ENCODE measurements at places on chromosomes 7 and 10.

- DNase-seq: no peak
Observed at GRCh38 chr10:86648704-86649427, 5.5 kb upstream of the OPN4 start.

- DNase-seq: no peak
Observed at GRCh38 chr7:48887500-48887899, 36.8 kb upstream of the CDC14C start.

DNA sequence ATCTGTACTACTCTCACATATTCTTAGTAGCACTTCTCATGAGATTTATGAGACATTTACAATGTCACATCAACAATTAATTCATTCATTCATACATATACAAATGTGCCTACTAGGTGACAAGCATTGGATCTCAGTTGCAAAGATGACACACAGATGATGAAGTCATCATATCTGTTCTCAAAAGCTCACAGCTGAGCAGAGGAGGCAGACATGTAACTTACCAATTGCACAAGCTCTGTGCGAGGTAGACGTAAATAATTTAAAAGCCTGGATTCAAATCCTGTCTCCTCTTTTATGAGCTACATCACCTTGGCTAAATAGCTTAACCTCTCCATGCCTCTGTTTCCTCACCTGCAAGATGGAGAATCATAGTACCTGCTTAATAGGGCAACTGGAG lies 109.4 kb upstream of the FAM133B start:
- no peak for DNase-seq

DNA sequence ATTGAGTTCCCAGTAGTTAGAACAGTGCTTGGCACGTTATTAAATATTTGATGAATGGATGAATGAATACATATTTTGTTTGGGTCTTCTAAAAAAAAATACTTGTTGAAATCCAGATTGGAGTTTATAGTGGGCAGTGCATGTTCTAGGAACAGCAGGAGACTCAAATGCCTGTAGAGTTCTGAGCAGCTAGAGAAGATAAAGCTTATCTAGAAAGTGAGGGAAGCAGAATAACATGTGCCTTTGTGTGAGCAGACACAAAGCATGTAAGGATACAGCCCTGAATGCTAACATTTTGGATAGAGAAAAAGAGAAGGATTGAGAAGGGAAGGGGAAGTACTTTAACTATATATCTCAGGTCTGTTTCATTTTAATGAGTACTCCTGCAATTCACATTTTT lies 71.9 kb downstream of the SRI start:
- DNase-seq: no peak

DNA sequence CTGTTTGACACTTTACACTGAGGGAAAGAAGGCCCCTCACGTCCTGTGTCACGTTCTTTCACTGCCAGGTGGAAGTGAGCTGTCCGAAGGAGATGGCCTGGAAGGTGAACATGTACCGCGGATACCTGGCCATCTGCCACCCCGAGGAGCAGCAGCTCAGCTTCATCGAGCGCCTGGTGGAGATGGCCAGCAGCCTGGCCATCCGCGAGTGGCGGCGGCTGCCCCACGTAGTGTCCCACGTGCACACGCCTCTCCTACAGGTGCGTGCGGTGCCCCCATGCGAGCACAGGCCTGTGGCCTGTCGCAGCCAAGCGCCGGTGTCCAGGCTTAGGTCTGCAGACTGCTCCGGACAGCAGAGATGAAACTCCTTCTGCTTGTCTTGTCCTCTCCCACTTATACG lies 103.4 kb downstream of the TRRAP start:
- DNase-seq: no peak

DNA sequence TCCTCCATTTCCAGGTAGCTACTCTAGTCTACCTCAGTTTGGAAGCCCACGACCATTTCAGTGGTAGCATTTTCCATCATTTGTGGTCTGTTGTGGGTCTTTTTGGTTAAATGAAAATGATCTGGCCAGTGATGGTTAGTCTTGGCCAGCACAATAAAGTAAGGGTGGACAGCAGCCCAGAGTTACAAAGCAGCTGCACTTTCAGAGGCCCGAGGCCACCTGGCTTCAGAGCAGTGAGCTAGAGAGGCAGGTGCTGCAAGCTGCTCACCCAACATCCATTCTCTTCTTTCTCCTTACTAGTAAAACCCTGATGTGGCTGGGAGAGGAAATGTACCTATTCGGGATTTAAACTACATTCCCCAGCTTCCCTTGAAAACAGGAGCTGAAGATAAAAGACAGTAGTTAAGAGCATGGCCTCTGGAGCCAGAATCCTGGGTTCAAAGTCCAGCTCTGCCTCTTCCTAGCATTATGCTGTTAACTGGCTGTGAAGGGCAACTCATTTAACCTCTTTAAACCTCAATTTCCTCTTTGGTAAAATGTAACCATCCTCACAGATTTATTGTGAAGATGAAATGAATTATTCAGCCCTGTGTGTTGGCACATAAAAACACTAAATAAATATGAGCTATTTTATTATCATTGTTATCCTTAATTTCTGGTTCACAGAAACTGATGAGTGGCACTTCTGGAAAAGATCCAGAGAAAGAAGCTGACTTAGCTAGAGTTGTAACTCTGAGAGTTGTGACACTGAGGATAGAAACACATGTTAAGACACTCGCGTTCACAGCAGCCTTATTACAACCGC lies 517.4 kb downstream of the PARD3 start:
- DNase-seq: peak; percentile 10

- no peak for DNase-seq
Observed at GRCh38 chr7:39183796-39184195, 206.1 kb downstream of the POU6F2 start.

GRCh38 chr7:38307640-38308039 lies 34.2 kb upstream of the TARP start:
- DNase-seq: no peak

- DNase-seq: no peak
Observed at GRCh38 chr10:86403183-86403797, 36.7 kb upstream of the GRID1 start.

DNA sequence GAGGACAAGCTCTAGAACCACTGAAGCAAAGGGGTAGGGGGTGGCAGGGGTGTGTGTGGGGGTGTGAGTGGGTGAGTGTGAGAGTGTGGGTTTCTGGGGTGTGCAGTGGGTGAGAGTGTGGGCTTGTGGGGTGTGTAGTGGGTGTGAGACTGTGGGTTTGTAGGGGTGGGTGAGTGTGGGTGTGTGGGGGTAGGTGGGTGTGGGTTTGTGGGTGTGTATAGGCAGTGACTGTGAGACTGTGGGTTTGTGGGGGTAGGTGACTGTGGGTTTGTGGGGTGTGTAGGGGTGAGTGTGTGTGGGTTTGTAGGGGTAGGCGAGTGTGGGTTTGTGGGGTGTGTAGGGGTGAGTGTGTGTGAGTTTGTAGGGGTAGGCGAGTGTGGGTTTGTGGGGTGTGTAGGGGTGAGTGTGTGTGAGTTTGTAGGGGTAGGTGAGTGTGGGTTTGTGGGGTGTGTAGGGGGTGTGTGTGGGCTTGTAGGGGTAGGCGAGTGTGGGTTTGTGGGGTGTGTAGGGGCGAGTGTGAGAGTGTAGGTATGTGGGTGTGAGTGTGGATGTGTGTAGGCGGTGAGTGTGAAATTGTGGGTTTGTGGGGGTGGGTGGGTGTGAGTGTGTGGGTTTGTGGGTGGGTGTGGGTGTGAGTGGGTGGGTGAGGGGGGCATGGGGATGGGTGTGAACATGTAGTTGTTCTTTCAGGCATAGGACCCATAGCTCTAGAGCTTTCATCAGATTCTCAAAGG lies 8.8 kb downstream of the NOS3 start:
- DNase-seq: no peak

DNA sequence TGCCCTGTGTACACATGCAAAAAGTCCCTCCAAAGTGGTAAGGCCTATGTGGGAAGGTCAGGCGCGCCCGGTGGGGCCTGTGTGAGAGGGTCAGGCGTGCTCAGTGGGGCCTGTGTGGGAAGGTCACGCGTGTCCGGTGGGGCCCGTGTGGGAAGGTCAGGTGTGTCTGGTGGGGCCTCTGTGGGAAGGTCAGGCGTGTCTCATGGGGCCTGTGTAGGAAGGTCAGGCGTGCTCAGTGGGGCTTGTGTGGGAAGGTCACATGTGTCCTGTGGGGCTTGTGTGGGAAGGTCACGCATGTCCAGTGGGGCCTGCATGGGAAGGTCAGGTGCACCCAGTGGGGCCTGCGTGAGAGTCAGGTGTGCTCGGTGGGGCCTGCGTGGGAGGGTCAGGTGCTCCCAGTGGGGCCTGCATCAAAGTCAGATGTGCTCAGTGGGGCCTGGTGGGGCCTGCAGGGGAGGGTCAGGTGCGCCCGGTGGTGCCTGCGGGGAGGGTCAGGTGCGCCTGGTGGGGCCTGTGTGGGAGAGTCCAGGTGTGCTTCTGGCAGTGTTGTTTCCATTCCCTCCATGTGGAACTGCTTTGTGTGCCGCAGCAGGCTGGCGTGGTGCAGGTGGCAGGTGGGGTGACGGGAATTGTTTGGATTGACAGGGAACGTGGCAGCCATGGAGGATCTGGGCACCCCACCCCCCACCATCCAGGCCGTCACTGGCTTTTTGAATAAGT lies 15.4 kb downstream of the LRRC27 start:
- no peak for DNase-seq

- no peak for DNase-seq
Observed at GRCh38 chr7:127798023-127798422, 146.0 kb downstream of the SND1 start.

DNA sequence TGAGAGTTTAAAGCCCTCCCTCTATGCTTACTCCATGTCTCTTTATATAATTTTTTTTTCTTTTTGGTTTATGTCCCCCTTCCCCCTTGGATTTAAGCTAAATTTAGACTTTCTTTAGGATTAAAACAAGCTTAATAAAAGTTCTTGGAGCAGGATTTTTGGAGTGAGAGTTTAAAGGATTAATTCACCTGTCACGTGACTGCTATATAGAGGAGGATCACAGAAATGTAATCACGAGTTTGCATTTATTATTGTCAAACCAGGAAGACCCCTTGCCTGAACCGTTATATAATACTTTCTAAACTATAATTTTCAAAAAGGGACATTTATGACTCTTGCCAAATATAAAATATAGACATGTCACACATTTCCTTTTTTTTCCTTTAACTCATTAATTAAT lies 78.1 kb upstream of the IMMP2L start:
- DNase-seq: no peak

GRCh38 chr10:73581918-73582317 lies 9.2 kb downstream of the USP54 start:
- no peak for DNase-seq

GRCh38 chr7:129343099-129343700 lies 91.0 kb upstream of the STRIP2 start:
- peak; percentile 32 for DNase-seq

DNA sequence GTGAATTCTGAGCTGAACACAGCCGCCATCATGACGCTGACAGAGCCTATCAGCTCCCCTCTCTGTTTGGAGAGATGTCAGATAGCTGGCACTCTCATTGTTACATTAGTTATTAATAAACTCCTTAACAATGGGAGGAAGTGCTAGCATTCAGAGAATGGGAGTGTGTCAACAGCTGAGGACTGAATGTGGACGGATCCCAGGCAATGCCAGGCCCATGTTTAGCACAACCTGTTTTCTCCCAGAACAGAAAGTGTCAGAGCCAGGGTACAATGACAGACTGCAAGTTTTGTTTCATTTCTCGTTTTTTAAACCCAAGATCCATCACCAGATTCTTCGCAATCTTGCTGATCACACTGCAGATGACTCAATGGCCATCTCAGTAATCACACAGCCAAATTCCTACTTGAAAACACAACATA lies 99.6 kb downstream of the PRPF18 start:
- DNase-seq: no peak

DNA sequence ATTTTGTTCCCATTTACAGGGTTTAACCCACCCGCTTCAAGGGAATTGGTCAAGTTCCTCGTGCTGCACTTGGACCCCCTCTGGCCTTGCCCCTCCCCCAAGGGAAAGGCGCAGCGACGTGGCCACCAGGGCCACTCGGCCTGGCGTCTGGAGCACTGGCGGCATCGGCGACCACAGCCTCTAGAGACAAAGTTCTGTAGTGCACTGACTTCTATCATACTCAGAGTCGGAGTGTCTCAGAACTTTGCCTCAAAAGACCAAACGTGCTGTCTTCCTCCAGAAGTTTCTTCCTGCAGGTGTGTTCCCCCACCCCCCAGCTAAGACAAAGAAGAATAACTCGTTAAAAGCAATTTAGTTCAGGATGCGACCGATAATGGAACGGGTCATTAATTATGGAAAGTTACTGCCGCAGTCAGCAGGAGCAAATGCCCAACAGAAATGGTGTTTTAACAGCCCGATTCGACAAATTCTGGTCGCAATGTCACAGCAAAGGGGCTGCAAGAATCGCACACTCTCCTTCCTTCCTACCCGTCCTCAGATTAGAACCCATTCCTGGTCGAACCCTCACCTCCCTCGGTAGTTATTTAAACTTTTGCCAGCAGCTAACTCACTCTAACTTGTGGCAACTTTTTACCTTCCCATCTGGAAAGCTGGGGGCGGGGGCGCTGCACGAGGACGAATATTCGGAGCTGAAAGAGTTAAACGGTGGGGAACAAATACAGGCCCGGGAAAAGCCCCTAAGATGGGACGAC lies 202.1 kb upstream of the NFE2L3 start:
- no peak for DNase-seq

DNA sequence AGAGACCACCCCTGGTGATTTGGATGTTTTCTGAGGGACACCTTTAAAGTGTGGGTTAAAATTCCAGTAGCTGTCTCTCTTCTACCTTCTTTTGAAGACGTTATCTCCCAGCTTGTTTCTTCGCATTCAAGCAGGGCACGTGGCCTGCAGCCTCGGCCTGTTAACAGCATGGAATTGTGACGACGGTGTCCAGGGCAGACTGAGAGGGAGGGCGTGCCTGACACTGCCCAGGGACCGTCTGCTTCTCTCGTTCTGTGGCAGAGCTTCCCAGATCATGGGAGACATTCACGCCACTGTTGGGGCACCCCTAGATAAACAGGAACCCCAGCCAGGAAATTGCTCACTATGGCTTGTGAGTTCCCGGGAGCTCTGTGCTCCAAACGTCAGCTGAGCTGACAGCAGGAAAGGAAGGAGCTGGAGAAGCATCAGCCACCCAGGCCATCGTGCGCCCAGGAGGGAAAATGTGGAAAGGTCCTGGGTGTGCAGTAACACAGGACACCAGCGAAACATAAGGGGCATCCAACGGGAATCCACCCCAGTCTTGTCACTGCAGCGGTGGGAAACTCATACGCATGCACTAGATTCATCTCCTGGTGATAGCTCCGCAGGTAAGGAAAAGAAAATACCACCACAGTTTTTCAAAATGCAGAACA lies 41.1 kb upstream of the RBM33 start:
- DNase-seq: no peak

DNA sequence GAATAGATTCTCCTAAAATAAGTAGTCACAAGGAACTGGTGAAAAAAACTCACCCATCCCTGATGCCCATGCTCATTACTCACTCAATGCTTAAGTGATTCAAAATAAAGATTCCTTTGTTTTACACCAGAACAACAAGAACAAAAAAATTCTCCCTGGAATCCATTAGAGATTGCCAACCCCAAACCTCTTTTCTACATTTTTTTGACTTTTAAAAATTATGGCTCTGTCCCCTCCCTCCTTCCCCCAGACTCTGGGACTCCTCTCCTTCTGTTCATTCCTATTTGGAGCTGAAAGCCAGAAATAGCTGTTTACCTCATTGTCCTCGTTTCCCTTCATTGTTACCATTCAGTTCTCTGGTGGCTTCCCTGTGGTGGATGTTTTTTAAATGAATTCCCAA lies 63.2 kb upstream of the FHIP2A start:
- DNase-seq: no peak

- DNase-seq: no peak
Observed at GRCh38 chr7:117946151-117946633, 73.0 kb upstream of the CTTNBP2 start.

- no peak for DNase-seq
Observed at GRCh38 chr10:60508831-60509230, 119.2 kb upstream of the ANK3 start.
